ENCODE measurements at places on chromosomes 5 and 9. TPM values are rescaled to one million over a fixed set of nuclear protein-coding genes. Genes with fewer than 3 reads are reported as not detected.

The CNTLN gene
- polyA plus RNA-seq = not detected

- DNase-seq = no peak
Measured at GRCh38 chr9:18601956-18602355, 128.0 kb downstream of the ADAMTSL1 start.

DNA sequence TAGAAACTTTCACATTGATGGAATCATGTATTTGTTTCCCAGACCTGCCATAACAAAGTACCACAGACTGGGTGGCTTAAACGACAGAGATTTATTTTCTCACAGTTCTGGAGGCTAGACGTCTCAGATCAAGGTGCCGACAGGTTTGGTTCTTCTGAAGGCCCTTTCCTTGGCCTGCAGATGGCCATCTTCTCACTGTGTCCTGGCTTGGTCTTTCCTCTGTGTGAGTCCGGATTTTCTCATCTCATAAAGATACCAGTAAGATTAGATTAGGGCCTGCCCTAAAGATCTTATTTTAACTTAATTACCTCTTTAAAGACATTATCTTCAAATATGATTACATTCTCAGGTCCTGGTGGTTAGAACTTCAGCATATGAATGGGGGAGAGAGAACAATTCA lies 5.8 kb downstream of the USP20 start:
- no peak for DNase-seq

The DOCK8 gene
- polyA plus RNA-seq = 47.2 TPM

DNA sequence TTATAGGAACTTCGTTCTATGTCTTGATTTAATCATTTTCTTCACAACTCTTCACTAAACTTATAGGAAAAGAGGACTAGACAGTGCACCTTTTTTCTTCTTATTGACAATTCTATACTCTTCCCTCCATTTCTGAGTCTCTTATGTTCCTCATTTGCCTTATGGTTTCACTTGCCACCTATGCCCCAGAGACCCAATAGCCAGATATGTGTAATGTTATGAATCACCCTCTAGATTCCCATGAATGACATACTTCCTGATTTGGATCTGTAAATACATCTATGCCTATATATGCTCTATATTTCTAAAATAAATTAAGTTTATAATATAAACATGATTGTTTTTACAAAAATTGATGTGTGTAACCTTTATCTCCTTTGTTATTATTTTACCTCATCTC lies 514.1 kb upstream of the MEF2C start:
- peak; percentile 48 for DNase-seq

DNA sequence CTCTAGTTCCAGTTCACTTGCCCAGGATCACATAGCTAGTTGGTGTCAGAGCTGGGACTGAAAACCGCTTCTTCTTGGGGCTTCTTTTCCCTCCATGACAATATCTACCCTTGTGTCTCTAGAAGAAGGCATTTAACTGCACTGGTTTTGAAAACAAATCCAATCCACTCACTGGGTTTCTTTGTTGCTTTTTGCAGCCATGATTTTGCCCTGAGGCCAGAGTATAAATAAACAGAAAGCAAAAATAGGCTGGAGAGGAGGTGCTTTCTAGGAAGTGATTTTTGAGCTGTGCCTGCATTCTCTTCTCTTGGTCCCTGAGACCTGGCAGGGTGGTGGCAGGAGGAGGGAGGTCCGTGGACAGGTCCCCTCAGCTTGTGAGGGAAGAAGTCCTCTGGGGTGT lies 6.9 kb upstream of the TRIO start:
- DNase-seq = no peak

- no peak for DNase-seq
Measured at GRCh38 chr5:62794456-62794855, 215.8 kb downstream of the LRRC70 start.

- no peak for DNase-seq
Measured at GRCh38 chr5:160976181-160976580, 124.2 kb upstream of the ATP10B start.

DNA sequence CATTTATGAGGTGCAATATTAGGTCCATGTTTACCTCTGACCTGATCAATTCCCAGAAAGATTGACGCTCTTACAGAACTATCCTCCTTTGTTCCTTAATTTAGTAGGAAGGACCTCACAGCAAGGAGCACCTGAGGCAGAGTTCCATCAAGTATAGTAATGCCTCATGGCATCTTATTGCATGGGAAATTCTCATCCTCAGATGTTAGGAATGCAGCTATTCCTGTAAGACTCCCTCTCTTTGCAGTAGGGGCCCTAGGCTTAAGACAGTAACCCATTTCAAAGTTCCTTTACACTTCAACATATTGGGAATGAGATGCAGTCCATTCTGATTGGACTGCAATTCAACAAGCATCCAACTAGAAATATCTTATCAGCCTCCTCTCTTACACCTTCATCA lies 69.8 kb downstream of the SLCO4C1 start:
- no peak for DNase-seq

- DNase-seq = no peak
Measured at GRCh38 chr5:66891184-66891925, 295.2 kb downstream of the MAST4 start.

- no peak for DNase-seq
Measured at GRCh38 chr5:90528601-90529193, 687 bp downstream of the LYSMD3 start.

Data from GM12878 (cell line).